K562 (cell line): ENCODE measurements at places on chromosomes 5 and 9. TPM values are rescaled to one million over a fixed set of nuclear protein-coding genes. Genes with fewer than 3 reads are reported as not detected.

Gene FREM1
- polyA plus RNA-seq: 0.05 TPM in 1 of 2 replicates, not detected in the other

DNA sequence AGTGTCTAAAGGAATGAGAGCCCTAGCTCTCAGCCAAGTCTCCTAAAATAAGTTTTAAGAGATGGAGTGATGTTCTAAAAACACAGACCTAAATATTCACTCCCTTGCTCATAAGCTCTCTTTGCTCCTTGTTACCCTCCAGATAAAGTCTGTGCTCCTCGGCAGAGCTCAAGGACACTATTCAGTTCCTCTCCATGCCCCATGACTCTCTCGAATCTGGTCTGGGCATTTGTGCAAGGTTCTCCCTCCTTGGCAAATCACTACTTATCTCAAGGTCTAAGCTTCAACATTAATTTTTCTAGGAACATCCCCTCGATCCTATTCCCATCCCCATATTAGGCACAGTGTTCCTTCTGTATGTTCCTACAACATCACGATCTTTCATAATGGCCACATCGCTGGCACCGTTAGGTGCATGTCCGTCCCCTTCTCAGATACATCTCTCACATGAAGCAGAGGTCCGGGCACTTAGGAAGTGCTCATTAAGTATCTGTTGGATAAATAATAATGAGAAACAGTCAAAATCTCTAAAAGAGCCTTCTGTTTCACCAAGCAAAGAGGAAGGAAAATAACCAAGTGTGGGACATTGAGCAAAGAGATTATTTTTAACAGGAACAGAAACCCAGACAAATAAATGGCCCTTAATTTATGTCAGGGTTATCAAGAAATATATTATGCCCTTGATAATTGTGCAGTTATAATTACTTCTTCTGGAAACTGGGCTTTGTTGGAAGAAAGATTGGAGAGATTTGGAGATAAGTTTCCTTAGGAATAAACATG is 85.9 kb upstream of the HTR4 start:
- DNase-seq: no peak

GRCh38 chr5:88688156-88688983 is 194.6 kb downstream of the MEF2C start:
- no peak for DNase-seq

DNA sequence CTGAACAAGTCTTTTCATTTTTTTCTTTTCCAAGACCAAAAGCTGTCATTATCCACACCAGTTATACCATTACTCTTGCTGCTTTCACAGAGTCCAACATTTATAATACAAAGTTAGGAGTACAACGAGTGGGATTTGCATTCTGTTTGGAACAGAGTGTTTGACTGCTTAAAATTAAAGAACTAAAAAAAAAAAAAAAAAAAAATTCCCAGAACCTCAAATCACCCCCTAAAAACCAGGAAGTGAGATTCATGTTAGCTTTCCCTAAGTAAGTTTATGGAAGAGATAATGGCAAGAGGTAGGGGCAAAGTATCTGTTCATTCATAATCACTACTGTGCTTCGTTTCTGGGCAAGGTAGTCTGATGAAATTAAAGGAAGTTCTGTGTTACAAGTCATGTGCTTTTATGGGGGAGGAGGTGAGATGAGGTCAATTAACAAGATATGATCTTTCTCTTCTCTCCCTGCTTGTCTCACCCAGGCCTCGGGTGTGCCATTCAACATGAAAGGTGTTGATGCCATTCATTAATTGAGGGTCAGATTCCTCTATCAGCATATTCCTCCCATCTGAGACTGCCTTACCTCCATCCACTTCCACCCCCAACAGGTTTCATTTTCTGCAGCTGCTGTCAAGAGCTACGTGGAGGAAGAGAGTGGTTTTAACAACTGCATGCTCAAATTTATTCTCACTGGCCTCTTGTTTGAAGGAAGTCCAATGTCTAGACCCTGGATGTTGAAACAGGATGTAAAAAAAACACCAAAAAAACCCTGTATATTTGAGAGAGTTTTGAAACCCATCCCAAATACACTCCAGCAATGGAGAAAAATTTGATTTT is 58.1 kb downstream of the MARCHF3 start:
- DNase-seq: peak; percentile 64

DNA sequence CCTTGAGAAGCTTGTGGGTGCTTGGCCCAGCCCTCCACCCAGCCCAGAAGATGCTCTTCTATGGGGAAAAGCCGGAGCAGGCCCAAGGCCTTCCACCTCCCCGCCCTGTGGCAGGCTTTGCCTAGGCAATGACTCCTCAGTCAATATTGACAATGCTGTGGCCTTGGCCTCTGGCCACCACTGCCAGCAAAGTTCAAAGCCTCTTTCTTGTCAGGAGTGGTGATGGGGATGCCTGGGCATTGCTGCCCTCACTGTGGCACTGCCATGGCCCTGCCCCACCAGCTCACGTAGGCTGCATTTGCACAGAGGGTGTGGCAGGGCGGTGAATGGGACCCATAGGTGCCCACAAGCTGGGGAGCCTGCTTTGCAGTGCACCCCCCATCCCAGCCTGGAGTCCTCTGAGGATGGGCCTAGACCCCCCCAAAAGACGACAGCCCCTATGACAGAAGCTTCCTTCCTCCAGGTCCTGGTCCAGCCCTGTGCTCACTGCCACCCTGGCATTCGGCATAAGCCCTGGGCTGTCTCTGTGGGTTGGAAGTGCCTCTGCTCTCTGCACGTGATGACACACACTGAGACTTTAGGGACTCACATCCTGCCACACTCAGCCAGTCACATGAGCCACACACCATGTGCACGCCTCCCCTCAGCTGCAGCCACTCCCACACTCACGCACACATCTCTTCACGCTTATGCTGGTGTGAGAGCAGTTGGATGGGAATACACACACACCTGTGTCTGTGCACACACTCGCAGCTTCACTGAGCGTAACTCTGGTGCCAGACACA is 31.1 kb downstream of the MORN5 start:
- DNase-seq: no peak

GRCh38 chr9:26524267-26524666 is 368.3 kb downstream of the CAAP1 start:
- DNase-seq: no peak

Gene PALM2AKAP2
- polyA plus RNA-seq: not detected in 2 replicates

DNA sequence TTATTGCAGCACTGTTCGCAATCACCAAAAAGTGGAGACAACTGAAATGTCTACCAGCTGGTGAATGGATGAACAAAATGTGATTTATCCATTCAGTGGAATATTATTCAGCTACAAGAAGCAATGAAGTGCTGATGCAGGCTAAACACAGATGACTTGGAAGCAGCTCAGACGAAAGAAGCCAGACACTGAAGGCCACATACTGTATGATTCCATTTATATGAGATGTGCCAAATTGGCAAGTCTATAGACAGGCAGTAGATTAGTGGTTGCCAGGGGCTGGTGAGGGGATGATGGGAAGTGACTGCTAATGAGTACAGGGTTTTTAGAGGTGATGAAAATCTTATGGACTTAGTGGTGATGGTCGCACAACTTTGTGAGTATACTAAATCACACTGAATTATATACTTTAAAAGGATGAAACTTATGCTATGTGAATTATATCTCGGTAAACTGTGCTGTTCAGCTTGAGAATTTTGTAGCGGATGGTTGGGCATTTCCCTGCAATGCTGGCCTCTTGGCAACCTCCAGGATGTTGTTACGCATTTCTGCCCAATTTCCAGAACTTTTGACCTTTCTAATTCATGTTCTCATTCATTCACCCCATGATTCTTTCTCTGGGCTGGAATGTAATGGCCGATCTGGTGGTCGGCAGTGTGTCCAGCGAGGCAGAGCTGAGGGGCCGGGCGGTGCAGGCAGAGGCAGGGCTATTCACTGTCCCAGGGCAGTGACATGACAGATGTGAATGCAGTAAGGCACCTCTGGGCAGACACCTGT is 22.0 kb upstream of the WNK2 start:
- DNase-seq: no peak

DNA sequence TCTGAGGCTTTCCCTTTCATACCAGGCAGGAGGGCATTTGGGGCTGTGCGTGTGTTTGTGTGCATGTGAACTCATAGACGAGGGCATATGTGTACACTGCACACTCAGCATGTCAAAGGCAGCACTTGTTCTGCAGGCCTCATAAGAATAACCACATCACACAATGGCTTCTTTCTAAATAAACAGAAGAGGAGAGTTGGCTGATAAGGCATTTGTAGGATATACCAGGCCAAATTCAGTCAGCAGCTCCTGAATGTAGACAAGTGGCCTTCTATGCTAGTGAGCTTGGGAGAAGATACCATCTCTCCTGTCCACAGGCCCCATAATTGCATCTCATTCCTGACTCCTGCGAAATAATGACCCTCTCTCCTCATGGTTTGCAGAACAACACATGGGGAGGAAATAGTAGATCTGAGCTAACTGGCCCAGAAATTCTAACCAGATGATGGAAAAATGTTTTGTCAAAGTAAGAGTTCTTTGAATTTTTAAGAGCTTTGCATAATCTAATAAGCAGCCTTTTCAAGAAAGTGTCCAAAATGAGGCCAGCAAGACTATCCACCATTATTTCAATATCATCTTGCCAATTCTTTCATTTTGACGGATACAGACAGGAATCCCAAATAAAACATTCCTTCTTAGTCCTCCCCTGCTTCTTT is 60.5 kb upstream of the GAS1 start:
- DNase-seq: no peak

Gene DBN1
- 53.2 and 81.8 TPM in 2 replicates for polyA plus RNA-seq

DNA sequence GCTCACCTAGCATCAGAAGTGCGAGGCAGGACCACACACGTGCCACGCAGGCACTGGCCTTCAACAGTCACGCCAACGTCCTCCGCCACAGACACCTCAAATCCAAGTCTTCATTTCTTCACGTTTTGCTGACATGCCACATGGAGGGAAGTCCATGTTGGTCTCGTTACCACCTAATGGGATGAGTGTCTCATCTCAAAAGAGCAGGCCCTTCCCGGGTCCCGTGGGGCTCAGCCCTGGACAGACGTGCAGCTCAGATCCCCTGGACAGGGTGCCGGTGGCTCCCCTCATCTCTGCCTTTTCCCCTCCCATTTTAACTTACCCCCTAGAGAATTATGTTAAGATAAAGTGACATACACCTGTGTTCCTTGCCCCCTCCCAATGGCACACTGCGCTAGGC is 76.8 kb downstream of the MRPL36 start:
- no peak for DNase-seq
